ENCODE measurements at places on chromosomes 3 and 15.
A peak's percentile ranks its signal among the peaks of the same experiment; 100 is the strongest.

DNA sequence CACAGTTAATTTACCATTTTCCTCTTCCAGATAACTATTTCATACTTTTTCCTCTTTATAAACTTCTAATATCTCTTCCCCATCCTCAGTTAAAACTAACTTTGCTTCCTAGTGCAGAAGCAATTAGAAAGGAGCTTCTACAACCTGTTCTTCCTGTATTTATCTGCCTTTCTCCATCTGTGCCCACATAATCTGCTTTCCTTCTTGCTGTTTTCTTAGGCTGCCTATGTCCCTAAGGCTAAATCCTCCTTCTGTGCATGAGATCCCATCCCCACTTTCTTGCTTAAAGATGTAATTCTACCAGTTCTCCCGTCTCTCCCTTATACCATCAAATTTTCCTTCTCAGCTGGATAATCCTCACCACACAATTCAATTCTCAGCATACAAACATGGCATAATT is 28.3 kb upstream of the HGD start:
- no peak for DNase-seq

DNA sequence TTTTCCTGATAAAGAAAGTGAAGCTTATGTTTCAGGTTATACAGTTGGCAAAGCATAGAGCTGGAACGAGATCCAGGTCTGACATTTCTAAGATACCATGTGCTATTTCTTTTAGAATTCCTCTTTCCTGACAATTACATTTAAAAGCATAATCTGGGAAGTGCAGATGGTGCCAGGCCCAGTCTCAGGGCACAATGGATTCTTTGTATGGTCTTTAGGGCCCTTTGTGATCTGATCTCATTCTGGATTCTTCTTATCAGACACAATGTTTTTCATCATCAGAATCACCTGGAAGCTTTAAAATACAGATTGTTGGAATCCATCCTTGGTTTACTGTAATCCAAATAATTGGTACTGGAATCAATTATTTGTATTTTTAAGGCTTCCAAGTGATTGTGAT is 18.6 kb upstream of the GLCE start:
- no peak for DNase-seq

DNA sequence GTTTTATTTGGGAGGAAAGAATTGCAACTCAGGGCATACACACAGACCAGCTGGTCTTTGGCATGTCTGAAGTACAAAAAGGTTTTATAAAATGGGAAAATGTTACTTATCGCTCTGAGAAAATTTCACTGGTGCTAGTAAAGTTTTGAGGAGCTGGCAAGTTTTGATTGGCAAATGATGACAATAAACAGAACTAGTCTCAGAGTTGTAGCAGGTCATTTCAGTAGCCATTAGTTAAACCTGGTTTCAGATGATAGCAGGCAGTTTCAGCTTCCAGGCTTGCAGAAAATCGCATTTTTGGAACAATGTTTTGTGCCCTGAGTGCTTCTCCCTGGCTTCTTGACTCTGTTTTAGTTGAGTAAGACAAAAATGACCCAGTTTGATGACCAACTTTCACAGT is 10.7 kb downstream of the B2M start:
- no peak for DNase-seq

DNA sequence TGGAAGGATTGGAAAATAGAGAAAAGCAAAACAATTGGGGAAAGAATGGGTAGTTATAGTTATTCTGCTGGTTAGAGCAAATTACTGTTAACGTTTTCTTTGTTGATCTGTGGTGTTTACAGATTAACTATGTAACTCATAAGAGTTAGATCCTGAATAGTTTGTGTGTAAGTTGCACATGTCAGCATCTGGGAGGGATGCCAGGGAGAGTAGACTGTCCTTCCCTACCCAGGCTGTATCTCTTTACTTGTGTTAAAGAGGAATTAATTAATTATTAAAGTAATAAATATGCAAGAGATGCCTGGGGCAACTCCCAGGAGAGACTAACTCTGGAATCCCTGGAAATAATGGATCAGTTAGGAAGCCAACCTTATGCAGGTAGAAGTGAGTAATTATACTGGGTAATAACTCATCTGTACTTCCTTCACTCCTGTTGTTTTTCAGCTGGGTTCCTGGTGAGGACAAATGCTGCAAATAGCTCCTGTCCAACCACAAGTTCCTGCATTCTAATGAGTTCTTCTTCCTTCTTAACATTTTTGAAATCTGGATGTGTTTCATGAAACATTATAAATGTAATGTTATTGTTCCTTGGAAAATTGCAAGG is 18.9 kb downstream of the GHRL start:
- DNase-seq: peak; percentile 52

GRCh38 chr15:25368850-25369249 is 70.0 kb downstream of the UBE3A start:
- DNase-seq: peak; percentile 8

- no peak for DNase-seq
Measured at GRCh38 chr3:174116421-174116820, 718.9 kb downstream of the NLGN1 start.

- DNase-seq: no peak
Measured at GRCh38 chr15:75350601-75351361, 3.9 kb downstream of the NEIL1 start.

GRCh38 chr3:114721864-114722263 is 425.2 kb downstream of the ZBTB20 start:
- no peak for DNase-seq

GRCh38 chr15:99057697-99058420 is 47.0 kb upstream of the SYNM start:
- DNase-seq: no peak

DNA sequence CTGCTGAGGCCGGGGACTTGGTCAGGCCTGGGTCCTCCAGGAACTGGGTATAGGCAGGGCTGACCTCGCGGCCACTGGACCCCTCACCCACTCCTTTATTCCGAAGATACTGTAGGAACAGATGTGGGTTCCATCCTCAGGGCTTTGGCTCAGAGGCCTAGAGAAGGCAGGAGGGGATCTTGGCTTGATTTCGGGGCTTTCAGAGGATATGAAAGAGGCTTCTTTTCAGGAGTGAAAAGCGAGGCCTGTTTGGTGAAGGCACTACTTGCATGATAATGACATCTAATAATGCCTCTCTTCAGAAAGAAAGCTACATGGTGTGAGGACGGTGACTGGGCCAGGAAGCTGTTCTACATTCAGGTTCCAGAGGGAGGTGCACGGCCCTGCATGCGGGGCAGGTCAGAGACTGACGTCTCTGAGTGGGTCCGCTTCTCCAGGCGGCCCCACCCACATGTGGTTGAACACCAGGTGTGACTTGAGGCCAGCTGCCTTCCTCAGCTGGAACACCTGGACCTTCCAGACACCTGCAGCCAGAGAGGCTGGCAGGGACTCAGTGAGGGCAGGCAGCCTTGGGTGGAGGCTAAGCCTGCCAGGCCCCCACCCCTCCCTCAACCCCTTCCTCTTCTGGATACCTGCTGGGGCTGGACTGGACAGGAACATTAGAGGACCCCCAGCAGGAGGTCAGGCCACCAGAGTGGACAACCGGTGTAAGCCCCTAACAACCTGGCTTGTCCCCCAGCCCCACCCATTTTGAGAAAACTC is 31.1 kb upstream of the HHATL start:
- no peak for DNase-seq

DNA sequence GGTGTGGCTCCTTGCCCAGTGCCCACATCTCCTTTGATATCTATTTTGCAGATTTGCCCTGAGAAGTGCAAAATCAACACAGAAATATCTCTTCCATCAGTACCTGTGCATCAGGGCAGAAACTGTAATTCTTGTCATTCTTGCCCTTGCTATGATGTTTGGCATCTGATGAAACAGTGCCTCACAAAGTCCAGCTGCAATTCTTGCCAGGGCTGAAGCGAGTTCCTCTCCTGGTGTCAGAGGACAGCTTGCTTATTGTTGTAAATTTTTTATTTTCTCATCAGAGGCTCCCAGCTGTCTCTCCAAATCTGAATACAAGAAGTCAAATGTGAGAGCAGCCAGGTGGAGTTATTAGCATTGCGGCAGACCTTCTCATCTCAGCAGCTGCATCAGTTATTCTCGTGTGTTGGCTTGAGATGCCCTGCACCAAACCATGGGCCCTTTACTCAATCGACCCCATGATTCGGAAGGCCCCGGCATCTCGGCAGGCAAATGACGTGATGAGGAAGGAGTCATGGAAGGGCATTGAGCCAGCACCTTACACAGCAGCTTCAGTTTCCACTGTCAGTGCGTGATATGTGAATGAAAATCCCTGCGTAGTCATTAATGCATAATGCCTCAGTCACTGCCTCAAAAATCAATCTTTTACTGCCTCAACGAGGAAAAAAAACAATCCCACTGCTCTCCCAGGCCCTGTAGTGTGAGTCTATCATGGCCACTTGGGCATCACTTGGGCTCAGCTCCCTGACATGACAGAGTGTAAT is 93.4 kb downstream of the CCNL1 start:
- DNase-seq: peak; percentile 67

- DNase-seq: no peak
Measured at GRCh38 chr3:129432671-129433070, 4.2 kb upstream of the EFCAB12 start.

DNA sequence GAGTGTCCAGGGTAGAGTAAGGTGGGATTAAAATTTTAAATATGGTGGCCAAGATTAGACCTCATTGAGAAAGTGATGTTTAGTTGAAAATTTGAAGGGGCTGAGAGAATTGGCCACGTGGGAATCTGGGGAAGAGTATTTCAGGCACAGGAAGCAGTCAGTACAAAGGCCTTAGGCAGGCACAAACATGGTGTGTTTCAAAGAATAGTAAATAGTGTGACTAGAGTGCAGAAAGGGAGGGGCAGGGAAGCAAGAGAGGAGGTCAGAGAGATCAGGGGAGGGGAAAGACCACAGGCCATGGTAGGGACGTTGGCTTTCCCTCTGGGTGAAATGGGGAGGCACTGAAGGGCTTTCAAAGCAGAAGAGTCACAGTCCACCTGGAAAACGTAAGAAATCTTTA is 36.6 kb upstream of the POMGNT2 start:
- no peak for DNase-seq

DNA sequence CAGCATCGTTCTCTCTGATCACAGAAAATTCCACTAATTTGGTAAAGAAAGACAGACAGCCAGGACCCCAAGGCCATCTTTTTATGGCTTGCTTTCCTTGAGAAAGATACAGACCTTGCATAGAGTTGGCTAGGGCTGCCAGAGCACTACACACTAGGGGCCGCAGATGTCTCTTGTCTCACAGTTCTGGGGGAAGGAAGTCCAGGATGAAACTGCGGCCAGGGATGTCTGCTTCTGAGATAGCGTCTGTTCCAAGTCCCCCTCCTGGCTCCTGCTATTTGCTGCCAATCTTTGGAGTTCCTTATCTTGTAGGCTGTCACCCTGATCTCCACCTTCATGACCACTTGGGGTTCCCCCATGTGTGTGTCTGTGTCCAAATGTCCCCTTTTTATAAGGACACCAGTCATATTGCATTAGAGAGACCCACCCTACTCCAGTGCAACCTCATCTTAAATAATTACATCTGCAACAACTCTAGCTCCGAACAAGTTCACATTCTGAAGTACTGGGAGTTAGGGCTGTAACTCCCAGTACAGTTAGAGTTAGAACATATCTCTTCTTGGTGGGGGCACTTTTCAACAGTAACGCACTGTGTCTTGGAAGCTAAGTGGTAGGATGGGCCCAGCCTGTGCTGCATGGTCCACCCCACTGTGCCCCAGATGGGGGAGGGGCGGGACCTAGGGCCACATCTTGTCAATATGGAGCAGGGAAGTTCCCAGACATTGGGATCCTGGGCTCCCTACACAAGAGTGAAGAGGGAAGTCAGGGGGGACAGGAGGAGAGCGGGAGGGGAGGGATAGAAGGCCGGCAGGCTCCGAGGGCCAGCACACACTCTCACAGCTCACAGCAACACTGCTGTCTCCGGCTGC is 42.2 kb downstream of the KLF15 start:
- DNase-seq: no peak

DNA sequence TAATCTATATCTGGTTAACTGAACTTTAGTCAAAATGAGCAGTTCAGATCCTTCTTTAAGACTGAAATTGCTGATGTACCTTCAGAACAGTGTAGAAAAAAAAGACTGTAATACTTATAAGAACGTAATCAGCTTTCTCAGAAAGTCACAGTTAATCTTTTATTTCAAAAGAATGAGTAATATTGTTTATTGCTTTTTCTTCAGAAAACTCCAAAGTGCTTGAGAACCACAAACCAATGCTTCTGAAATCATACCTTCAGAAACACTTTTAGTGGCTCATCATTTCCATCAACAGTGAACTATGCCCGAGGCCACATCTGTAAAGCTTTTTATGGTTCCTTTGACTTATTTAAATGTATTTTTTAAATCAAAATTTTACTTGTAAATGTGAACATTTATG is 33.3 kb upstream of the CLASP2 start:
- no peak for DNase-seq
